Activated T-helper 1 cell treated with Interleukin-2 at 50 U/mL for 16 hours (primary cell): ENCODE measurements at places on chromosomes 4 and X.

DNA sequence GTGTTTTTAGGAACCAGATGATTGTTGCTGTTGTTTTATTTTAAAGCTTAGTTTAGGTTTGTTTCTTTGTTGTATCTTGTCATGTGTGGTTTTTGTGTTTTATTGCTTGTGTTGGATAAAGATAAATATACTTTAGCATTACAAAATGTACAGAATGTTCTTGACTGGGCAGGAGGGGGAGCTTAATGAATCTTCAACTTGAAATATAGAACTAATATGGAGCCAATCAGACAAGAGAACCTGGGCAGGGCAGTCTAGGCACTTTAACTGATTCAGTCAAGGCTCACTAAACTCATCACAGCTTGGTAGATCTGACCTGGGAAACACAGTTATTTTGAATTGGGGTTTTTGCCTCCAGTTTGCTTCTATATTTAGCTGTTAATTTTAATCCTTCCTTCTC lies 304.2 kb downstream of the ARHGAP24 start:
- DNase-seq, result no peak

GRCh38 chr4:123856689-123857545 lies 460.3 kb downstream of the SPRY1 start:
- no peak for DNase-seq

GRCh38 chr4:70589785-70590184 lies 2.3 kb upstream of the AMBN start:
- no peak for DNase-seq

- no peak for DNase-seq
Observed at GRCh38 chrX:25018682-25019081, 2.9 kb upstream of the ARX start.
